ENCODE measurements at places on chromosomes 6 and 20. TPM values are rescaled to one million over a fixed set of nuclear protein-coding genes. Genes with fewer than 3 reads are reported as not detected.

The TREML2 gene
- total RNA-seq = not detected

DNA sequence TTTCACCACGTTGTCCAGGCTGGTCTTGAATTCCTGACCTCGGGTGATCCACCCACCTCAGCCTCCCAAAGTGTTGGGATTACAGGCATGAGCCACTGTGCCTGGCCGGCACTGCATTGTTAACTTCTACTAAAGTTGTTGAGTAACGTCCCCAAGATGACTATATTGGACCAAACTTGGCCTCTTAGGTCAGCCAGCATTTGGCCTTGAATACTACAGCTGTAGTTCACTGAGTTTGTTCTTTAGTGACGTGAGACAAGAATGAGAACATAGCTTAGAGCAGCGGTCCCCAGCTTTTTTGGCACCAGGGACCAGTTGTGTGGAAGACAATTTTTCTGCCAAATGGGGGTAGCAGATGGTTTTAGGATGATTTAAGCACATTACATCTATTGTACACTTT lies 237.1 kb downstream of the TBC1D7 start:
- DNase-seq = no peak

DNA sequence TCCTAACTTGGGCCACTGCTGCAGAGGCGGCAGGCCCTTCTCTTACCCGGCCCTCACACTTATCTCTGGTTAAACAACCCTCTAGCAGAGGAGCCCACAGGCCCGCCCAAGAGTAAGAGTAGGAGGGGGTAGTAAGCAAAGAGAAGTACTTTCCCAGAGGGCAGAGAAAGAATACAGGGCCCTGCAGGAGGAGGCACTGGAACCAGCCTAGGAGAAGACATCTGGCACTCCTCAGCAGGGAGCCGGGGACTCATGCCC lies 10.1 kb downstream of the MTCH1 start:
- DNase-seq = no peak

DNA sequence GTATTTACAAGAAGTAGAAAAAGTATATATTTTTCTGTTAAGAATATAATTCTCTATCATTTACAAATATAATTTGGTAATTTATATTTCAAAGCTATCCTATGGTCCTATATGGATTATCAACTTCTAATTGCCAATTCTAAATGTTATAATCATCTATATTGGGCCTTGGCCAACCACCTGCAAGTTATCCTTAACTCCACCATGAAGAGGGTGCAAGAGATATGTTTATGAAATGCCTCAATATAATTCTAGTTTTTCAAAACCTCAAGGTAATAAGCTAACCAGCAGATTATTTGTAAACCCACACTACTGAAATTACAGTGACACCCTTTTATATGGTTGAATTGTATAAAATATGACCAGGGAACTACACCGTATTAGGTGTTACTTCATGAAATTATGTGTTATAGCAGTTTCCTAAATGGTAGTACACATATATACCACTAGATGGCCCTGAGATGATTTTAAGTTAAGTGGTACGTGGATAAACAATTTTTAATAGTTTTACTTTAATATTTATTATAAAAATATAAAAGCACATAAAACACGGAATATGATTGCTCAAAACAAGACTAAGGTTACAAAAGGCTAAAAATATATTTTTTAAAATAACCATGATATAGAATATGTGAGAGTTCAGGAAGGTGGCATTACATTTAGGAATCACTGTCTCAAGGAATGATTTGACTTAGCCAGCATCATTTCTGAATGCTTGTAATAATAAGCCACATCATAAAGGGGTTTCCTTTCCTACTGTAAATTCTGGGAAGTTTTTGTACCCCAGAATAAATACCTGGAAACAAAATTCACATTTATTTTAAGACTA lies 9.8 kb upstream of the PNISR start:
- peak; percentile 40 for DNase-seq

DNA sequence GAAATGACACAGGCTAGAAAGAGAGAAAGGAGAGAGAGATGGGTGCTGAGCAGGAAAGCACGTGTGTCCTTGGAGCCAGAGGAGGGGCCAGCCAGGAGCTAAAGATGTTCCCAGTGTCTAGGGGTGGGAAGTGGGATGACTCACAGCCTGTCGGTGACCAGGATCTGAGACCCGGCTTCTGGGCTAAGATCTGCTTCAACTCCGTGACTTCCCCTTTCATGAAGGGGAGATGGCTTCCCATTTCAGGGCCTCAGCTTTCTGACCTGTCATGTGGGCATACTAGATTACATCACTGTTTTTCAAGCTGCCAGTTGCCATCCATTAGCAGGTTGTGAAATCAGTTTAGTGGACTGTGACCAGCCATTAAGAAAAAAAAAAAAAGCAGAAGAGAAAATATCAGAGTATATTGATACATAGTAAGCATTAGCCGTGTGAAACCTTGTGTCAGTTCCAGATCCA lies 5.4 kb downstream of the TGM3 start:
- peak; percentile 2 for DNase-seq

GRCh38 chr6:129359811-129360681 lies 349.9 kb downstream of the ARHGAP18 start:
- no peak for DNase-seq

DNA sequence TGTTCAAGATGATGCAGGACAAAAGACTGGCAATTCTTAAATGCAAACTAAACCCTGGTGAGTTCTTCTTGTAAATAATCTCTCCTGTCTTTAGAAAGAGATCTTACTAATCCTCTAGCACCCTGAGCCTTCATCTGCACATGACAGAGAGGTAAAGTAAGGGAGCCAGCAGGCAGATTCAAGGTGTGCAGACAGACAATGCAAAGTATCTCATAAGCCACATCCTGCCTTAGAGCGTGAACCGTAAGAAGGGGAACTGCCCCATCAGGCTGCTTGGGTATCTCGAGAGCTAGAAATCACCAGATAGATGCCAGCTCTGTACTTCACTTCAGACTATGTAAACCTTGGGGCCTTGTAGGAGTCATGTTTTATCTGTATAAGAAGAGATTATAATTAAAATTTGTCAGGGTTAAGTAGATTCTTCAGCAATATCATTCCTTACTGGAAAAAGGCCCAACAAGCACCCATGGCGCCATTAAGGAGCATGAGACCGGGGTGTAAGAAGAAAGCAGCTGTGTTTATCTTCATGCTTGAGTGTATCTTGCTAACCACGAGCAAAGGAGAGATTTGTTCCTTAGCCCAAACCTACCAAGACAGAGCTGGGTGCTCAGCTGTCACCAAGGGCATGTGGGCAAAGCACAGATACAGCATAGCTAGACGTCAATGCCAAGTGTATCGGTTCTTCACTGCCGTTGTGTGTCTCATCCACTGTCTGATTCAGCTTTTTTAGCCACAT lies 24.4 kb downstream of the CNR1 start:
- no peak for DNase-seq

DNA sequence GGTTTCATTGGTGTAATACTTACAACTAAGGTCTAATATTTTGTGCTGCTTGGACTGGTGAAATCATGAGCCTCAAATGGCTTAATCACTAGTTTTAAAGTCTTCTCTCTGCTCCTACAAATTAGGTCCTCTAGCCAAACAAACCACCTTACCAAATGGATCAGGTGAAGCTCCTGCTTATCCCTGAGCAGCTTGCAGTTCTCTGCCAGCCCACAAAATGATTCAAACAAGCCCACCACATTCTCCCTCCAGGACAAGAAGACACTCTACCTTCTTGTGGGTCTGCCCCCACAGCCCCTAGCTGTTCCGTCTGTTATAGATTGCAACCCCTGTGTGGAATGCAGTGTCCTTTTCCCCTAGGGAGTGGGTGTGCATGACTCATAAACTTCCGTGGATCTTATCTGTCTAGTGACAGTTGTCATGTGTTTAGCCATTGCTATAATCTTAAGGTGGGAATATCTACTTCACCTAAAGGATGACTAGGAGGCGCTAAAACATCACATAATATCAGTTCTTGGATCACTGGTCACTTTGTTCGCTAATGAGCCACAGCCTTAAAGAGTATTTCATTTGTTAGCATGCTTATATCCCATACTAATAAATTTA lies 940.5 kb upstream of the MANEA start:
- DNase-seq = no peak

DNA sequence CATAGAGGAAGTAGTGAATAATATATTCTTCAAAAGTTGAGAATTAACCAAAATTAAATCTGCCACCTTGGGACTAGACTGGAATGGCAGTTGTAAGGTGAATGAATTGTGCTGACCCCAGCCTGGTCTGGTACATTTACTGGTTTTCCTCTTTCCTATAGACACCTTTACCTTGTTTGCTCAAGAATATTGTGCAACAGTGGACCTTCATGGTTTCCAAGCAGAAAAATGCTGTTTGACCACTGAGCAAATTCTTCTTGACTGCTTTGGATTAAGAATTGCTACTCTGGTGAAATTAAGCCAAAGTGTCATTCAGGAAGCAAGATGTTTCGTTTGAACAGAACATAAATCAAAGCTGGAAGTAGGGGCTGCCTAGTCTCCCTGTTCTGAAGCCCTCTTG lies 156.6 kb upstream of the TAB2 start:
- DNase-seq = no peak

- no peak for DNase-seq
Observed at GRCh38 chr20:22823119-22823518, 212.0 kb upstream of the SSTR4 start.

GRCh38 chr6:163333038-163333437 lies 81.5 kb upstream of the QKI start:
- DNase-seq = no peak

GRCh38 chr6:51429017-51429712 lies 610.5 kb downstream of the TFAP2B start:
- DNase-seq = no peak

The WFDC10B gene
- not detected for total RNA-seq

The AIF1 gene
- total RNA-seq = 57.5 TPM

- DNase-seq = no peak
Observed at GRCh38 chr6:158085261-158086053, 82.6 kb downstream of the SERAC1 start.

The OR2H1 gene
- not detected for total RNA-seq

- no peak for DNase-seq
Observed at GRCh38 chr6:37078814-37079213, 73.4 kb downstream of the FGD2 start.

DNA sequence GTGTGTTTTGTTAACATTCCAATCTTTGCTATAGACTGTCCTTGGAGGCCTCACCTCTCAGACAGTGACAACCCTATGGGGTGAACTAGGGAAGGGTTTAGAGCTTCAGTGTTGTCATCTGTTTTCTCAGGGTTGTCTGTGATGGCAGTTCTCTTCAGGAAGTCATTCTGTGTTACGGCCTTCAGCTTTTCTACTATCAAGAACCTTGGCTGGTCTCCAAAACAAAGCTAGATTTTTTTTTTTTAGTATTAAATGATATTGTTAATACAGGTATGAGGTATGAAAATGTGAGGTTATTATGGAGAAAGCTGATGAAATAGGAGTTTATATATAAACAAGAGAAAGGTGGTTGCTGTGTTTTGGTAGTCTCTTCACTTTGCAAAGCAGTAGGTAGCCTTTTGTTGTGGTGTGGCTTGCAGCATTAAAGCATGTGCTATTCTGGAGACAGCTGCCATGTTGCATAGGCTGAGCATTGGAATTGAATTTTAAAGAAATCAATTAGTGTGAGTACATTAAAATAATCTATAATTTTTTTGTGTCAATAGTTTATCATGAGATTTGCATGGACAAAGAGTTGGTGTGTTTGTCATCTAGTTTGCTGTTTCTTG lies 162.6 kb downstream of the CARMIL1 start:
- DNase-seq = no peak

DNA sequence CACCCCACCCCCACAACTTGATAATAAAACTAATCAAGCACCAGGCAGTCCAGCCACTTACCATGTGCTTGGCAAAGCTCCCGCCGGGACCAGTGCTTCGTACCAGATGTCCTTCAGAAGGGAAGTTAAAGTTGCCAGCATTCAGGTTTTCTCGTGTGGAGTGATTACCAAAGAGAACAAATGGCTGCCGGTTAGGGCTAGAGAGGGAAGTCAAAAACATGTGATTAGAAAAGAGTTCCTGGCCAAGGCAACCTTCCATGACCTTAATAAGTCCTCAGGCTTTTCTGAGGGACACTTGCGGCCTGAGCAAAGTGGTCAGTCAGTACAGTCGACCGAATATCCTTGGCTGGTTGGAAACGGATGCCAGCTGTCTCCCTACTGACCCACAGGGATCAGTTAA lies 67.0 kb downstream of the DNAAF9 start:
- DNase-seq = peak; percentile 75

- no peak for DNase-seq
Observed at GRCh38 chr6:35640017-35640664, 48.6 kb downstream of the FKBP5 start.
